Activated CD4-positive, CD25-positive, alpha-beta regulatory T cell treated with anti-CD3 and anti-CD28 coated beads, Interleukin-2, amount 50 U/mL, for 24 hours (primary cell): ENCODE measurements at places on chromosomes 4 and X.

GRCh38 chr4:176309046-176309445 is 10.7 kb upstream of the SPCS3 start:
- ATAC-seq: peak; percentile 63

GRCh38 chr4:184147858-184148737 is 69.6 kb downstream of the ENPP6 start:
- ATAC-seq: no peak

DNA sequence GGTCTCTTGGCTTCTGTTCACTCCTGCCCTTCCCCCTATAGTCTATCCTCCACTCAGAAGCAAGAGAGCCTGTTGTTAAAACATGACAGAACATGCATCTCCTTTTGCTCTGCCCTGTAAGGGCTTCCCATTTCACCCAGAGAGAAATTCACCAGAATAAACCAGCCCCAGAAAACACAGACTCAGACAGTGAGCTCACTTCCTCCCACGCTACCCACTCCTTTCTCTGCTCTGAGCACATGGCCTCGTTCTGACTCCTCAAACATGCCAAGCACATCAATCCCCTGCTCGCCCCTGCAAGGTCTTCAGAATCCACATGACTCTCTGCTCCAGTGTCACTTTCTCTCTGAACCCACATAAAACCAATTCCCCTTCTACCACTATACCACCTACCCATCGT is 50.4 kb downstream of the MID1 start:
- no peak for ATAC-seq

- no peak for ATAC-seq
These were observed 60.7 kb upstream of the S100G start for GRCh38 chrX:16589211-16589610.

- ATAC-seq: peak; percentile 80
These were observed 111.7 kb upstream of the RPS6KA3 start for GRCh38 chrX:20378233-20378920.
